SW480 (cell line): ENCODE measurements at places on chromosomes 4 and X.

DNA sequence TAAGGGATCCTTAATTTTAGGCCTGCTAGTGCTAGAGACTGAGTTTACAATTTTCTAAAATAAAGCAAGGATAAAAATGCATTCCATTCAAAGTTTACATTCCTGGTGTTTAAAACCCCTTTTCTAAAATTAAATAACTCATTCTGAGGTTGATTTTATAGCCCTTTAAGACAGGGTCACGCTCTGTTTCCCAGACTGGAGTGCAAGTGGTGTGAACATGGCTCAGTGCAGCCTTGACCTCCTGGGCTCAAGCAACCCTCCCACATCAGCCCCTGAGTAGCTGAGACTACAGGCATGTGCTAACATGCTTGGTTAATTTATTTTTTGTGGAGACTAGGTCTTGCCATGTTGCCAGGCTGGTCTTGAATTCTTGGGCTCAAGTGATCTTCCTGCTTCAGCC, 6.8 kb upstream of the CDKL2 start:
- DNase-seq = no peak

DNA sequence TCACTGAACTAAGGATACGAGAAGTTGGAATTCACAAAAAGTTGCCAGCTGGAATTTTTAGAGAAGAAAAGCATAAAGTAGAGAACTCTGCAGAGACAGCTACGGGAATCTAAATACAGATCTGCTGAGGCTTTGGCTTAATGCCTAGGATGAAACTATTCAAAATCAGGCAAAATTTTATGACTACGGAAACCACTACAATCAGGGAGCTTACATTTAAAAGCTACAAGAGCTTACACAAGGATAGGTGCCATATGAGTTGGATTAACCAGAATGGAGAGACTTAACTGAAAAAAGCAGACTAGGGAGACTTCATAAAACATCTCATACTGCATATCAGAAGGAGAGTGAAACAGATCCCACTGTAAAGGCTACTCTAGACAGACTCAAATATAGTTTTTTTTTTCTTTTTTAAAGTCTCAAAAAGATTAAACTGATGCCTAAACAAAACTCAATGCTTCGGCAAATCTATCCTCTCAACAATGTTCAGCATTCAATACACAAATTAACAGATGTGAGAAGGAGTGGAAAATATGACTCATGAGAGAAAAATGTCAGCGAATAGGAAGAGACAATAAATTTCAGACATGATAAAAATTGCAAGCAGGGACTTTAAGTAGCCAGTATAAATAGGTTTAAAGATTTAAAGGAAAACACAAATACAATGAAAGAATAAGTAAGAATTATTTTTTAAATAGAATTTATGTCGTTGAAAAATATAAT, 586.1 kb downstream of the FSTL5 start:
- peak; percentile 1 for DNase-seq

DNA sequence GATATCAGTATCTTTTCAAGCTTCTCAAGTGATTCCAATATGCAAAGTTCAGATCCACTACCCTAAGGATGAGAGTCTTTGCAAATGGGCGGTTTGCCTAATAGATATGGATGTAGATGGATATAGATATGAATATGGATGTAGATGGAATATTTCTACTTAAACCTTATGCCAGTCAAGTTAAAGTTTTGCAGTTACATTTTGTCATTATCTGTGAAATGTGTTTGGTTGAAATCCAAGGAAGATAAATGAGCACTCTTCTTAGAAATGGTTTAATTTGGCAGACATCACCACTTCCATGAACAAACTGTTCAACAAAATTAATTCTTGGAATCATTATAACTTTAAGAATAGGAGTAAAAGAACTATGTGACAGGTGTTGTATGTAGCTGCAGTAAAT, 1066.6 kb downstream of the PCDH18 start:
- no peak for DNase-seq

GRCh38 chrX:46039526-46039925, 505.7 kb downstream of the ZNF674 start:
- no peak for DNase-seq

- DNase-seq = no peak
These were observed 25.9 kb upstream of the ETNPPL start for GRCh38 chr4:108788731-108789130.

DNA sequence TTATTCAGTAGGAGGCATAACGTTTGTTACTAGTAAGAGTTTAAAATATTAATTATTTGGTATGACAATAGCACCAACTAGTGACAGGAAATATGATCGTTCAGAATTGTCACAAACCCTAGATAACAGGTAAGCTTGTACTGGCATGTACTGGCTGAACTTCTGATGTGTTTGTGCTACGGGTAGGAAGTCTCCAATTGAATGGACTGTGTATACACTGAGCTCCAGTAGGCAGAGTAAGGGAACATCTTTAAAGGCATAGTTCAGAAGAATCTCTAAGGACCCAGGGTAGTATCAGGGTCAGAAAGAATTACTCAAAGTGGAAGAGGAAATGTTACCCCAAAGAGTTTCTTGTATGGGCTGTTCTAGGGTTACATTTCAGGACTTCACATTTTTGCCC, 230.4 kb downstream of the EDA2R start:
- DNase-seq = peak; percentile 21

DNA sequence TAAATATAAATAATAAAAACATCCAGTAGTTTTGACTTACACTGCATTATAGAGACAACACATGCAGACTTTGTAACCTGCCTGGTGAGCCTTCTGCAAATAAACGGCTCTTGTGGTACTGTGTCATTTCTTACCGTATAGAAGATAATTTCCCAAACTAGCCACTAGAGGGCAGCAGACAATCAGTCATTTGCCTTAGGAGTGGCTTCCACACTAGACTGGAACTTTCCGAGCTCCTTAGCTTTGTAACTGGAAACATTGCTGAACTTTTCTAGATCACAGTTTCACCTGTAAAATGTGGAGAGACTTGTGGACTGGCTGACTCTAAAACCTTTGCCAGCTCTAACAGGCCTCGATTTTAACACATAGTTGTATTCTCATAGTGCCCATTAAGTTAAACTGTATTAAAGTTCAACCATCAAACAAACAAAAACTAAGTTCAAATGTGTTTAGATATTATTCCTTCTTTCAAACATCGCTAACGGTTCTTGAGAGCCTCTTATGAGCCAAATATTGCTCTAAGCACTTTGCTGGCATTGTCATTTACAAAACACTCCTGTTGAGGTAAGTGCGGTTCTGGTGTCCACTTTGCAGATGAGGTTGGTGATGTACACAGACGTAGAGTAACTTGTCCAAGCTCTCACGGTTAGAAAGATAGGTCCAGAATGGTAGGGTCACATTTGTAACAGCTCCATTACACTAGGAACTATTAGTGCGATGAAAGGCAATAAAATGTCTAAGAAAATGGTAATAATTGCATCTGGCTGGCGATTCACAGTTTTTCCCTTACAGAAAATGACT, 345.5 kb downstream of the ANK2 start:
- DNase-seq = peak; percentile 65
